GM23248 (cell line): ENCODE measurements at places on chromosomes 12 and 14. TPM values are rescaled to one million over a fixed set of nuclear protein-coding genes. Genes with fewer than 3 reads are reported as not detected.

Gene ACIN1
- 61.0 and 63.7 TPM in 2 replicates for total RNA-seq

Gene KLRK1
- total RNA-seq, result not detected in 2 replicates

Gene RTL1
- total RNA-seq, result not detected in 2 replicates

Gene IQSEC3
- total RNA-seq, result not detected in 2 replicates

Gene SERPINA10
- not detected in 2 replicates for total RNA-seq

Gene HOXC12
- not detected in 2 replicates for total RNA-seq

Gene GSC
- 1.1 and 2.3 TPM in 2 replicates for total RNA-seq

- peak; percentile 90 for DNase-seq
- no peaks in the 10 kb centered on the region for H3K36me3 ChIP-seq
- peaks cover 14% of the 10 kb centered on the region for H3K4me1 ChIP-seq
- no peak overlapping the region for H3K27ac ChIP-seq
- no peaks in the 10 kb centered on the region for H3K27me3 ChIP-seq
- H3K4me3 ChIP-seq, result no peak overlapping the region
Observed at GRCh38 chr14:75709207-75709812, 48.3 kb downstream of the TTLL5 start.

- H3K27me3 ChIP-seq, result no peaks in the 10 kb centered on the region
- DNase-seq, result no peak
- no peak overlapping the region for H3K4me3 ChIP-seq
- peaks cover 13% of the 10 kb centered on the region for H3K4me1 ChIP-seq
- no peak overlapping the region for H3K27ac ChIP-seq
- H3K36me3 ChIP-seq, result no peaks in the 10 kb centered on the region
Observed at GRCh38 chr12:116919247-116919661, 8.5 kb downstream of the FBXW8 start.

- no peak overlapping the region for H3K4me3 ChIP-seq
- no peak for DNase-seq
- H3K4me1 ChIP-seq, result no peaks in the 10 kb centered on the region
- H3K27me3 ChIP-seq, result peaks cover 31% of the 10 kb centered on the region
Observed at GRCh38 chr14:67536087-67536486, 3.0 kb downstream of the PLEKHH1 start.

- H3K27ac ChIP-seq, result no peak overlapping the region
- no peaks in the 10 kb centered on the region for H3K36me3 ChIP-seq
- H3K27me3 ChIP-seq, result no peaks in the 10 kb centered on the region
- peaks cover 27% of the 10 kb centered on the region for H3K4me1 ChIP-seq
- no peak overlapping the region for H3K4me3 ChIP-seq
Observed at GRCh38 chr12:124687917-124688316, 120.5 kb upstream of the NCOR2 start.

DNA sequence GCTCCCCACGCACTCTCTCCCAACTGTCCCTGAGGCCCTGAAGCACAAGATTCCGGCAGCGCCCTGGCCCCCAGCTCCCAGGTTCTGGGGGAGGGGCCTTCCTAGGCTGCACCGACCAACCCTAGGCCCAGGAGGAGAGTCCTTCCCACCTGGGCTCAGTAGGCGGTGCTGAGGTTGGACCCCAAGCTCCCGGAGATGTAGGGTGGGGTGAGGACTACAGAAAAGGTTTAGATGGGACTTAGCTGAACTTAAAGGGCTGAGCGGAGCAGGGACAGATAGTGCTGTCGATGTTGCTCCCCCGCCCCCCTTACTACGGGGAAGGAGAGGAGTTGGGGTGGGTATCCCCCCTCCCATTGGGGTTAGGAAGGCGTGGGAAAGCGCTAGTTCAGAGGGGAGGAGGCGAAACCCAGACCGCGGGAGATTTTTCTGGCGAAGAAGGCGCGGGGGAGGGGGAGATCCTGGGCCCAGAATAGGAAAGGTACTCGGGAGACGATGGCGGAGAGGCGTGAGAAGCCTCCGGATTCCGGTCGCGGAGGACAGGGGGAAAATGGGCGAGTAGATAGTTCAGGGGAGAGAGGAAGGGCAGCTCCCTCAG, 4.2 kb upstream of the BAZ2A start:
- peak; percentile 35 for DNase-seq
- peak overlapping the region; percentile 81 for H3K4me3 ChIP-seq
- H3K27ac ChIP-seq, result peak overlapping the region; percentile 87
- H3K27me3 ChIP-seq, result no peaks in the 10 kb centered on the region

GRCh38 chr12:131620946-131621681, 89.8 kb upstream of the SFSWAP start:
- no peak overlapping the region for H3K4me3 ChIP-seq
- no peak overlapping the region for H3K27ac ChIP-seq
- DNase-seq, result no peak
- H3K36me3 ChIP-seq, result no peaks in the 10 kb centered on the region
- H3K4me1 ChIP-seq, result no peaks in the 10 kb centered on the region
- peaks cover 5% of the 10 kb centered on the region; the same call in 1 of the 2 replicates for H3K27me3 ChIP-seq

DNA sequence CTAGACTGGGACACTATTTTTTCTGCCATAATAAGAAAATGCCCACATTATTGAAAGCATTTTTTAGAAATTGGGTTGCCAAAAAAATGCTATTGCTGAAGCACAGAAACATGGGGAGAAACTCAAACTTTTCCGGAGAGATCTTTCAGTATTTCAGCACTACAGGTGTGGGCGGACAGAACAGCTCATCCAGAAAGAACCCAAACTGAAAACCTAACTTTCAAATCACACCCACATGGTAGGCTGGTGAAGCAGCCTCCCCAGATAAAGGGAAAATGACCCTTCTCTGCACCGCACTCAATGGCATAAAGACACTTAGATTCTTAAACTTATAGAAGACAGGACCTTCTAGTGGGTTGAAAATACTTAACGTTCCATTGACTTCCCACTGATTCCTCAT, 62.3 kb upstream of the TMPO start:
- no peaks in the 10 kb centered on the region for H3K27me3 ChIP-seq
- H3K36me3 ChIP-seq, result no peaks in the 10 kb centered on the region

DNA sequence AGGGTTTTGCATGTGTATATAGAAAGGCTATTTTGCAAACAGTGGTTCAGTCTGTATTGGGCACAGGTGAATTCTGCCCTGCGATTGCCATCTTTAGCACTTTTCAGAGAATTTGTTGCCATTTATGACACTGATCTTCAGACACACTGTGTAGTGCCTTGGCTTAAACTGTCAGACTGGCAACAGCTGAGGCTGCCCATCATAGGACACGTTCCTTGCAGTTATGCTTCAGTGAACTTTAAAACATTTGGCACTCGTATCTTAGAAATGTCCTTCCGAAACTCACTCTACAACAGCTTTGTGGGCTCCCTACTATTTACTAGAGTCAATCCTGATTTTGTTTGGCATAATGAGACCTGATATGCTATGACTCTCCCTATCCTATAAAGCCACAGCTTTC, 29.1 kb downstream of the AP5M1 start:
- no peaks in the 10 kb centered on the region for H3K36me3 ChIP-seq
- no peak overlapping the region for H3K27ac ChIP-seq
- no peaks in the 10 kb centered on the region; the same call in 1 of the 2 replicates for H3K4me1 ChIP-seq
- no peak for DNase-seq
